ENCODE measurements at places on chromosomes 7 and 10.

- no peak for DNase-seq
Measured at GRCh38 chr7:134699021-134699818, 52.6 kb downstream of the BPGM start.

DNA sequence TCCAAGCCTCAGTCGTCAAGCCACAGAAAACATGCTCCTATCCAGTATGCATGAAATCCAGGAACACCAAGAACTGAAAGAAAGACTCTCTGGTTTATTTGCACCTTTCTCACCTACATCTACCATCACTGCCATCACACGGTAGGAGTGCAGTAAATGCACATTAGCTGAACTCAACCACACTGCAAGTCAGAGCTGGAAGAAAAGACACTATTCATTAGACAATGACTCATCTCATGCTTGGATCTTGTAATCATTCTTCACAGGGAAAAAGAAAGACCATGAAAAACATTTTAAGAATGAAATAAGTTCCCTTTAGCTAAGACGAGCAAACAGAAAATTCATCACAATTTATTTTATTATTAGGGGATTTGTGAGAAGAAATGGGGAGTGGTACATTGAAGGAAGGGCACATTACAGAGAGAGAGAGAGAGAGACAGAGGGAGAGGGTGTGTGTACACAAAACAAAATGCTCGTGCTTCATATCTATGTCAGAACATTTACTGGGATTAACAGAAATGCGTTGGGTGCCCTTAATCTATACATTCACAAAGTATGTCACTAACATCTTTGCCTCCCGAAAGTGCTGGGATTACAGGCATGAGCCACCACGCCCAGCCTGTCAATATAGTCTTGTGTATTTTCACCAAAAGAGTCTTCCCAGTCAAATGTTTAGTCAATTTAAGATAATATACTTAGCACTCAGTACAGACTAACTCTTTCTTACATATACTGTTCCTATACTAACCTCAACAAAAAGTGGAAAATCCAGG is 324.9 kb downstream of the PARD3 start:
- peak; percentile 29 for DNase-seq

GRCh38 chr10:89238956-89239644 is 12.5 kb downstream of the LIPA start:
- DNase-seq, result no peak

DNA sequence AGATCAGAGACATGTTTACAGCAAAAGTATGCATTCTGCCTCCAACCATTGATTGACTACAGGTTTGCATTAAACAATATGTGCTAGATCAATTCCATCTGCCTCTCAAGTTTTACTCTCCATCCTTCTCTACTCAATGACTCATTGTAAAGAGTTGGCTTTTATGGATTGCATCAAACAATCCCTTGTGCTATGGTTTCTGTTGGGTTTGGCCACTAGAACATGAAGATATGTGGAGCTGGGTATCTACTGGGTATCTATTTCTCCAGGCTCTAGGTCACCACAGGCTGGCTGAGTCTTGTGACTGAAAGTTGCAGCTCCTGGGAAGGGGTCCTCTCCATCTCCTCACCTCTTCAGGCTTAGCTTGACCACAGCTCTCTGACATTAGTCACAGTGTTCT is 204.7 kb downstream of the DGKI start:
- peak; percentile 26 for DNase-seq

GRCh38 chr10:27688276-27688675 is 57.3 kb downstream of the MKX start:
- DNase-seq, result no peak

- no peak for DNase-seq
Measured at GRCh38 chr10:80436446-80437098, 17.5 kb upstream of the TSPAN14 start.

- DNase-seq, result no peak
Measured at GRCh38 chr10:3666525-3667302, 118.3 kb downstream of the KLF6 start.

DNA sequence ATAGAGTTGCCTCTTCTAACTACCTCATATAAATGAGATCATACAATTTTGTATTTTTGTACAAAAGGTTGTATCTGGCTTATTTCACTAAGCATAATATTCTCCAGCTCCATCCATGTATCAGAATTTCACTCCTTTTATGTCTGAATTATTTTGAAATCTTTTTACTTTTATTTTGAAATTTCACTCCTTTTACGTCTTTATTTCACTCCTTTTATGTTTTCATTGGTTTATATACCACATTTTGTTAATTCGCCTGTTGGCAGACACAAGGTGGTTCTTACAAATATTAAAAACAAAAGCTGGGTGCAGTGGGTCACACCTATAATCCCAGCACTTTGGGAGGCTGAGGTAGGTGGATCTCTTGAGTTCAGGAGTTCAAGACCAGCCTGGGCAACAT is 5.8 kb downstream of the EZH2 start:
- no peak for DNase-seq

- DNase-seq, result no peak
Measured at GRCh38 chr10:45456233-45456632, 82.2 kb downstream of the ALOX5 start.

- DNase-seq, result no peak
Measured at GRCh38 chr7:140475747-140476333, 3.5 kb downstream of the MKRN1 start.

- no peak for DNase-seq
Measured at GRCh38 chr10:103746598-103746997, 108.8 kb downstream of the SH3PXD2A start.

- peak; percentile 64 for DNase-seq
Measured at GRCh38 chr7:116354171-116354545, 143.8 kb downstream of the TES start.

- no peak for DNase-seq
Measured at GRCh38 chr7:26103596-26103995, 48.4 kb upstream of the NFE2L3 start.

GRCh38 chr10:23001901-23002516 is 74.2 kb downstream of the ARMC3 start:
- DNase-seq, result no peak

- DNase-seq, result peak; percentile 74
Measured at GRCh38 chr10:13526948-13527863, 1.6 kb downstream of the BEND7 start.

- no peak for DNase-seq
Measured at GRCh38 chr10:23099816-23100215, 4.4 kb downstream of the MSRB2 start.

- DNase-seq, result peak; percentile 34
Measured at GRCh38 chr10:120426306-120426705, 30.7 kb upstream of the PLPP4 start.

- no peak for DNase-seq
Measured at GRCh38 chr10:48556065-48556464, 48.8 kb downstream of the ARHGAP22 start.

- DNase-seq, result no peak
Measured at GRCh38 chr10:96357038-96357620, 1.7 kb downstream of the OPALIN start.

GRCh38 chr7:150737265-150738055 is at the start of gene GIMAP5:
Gene GIMAP5 (plus strand): TSS chr7:150737418. CDS start chr7:150740885, 3,467 bp downstream.
- no peak for DNase-seq

GRCh38 chr10:102837230-102837721 is at the start of gene CYP17A1:
Gene CYP17A1 (minus strand): TSS chr10:102837413. CDS start chr10:102837361, 52 bp downstream.
- DNase-seq, result no peak

GRCh38 chr7:43076189-43076605 is 36.2 kb upstream of the HECW1 start:
- DNase-seq, result no peak

DNA sequence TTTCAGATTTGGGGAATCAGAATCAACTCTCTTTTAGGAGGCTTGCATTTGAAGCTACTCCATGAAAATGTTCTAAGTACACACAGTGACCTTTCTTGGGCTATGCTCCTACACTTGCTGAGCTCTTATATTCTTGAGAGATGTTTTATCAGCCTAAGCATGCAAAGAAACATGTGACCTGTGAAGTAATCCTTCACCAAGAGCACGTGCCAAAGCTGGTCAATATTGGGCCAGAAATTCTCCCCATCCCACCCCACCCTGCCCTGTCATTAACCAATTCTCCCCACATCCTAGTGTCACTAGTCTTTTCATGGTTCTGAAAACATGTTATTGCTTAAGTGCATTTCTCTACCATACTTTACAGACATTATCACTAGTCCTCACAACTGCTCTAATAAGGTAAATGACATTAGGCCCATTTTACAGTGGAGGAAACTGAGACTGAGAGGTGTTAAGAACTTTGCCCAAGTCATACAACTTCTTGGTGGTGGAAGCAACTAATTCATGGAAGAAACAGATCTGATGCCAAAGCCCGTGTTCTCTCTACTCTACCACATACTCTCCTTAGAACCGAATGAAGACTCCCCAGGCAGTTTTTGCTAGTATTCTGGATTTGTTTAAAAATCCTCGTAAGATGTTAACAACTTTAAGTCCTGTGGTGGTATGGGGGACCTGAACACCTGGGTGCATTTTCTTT is 200.6 kb downstream of the PTEN start:
- no peak for DNase-seq

- no peak for DNase-seq
Measured at GRCh38 chr10:77873536-77874380, 52.8 kb downstream of the DLG5 start.

DNA sequence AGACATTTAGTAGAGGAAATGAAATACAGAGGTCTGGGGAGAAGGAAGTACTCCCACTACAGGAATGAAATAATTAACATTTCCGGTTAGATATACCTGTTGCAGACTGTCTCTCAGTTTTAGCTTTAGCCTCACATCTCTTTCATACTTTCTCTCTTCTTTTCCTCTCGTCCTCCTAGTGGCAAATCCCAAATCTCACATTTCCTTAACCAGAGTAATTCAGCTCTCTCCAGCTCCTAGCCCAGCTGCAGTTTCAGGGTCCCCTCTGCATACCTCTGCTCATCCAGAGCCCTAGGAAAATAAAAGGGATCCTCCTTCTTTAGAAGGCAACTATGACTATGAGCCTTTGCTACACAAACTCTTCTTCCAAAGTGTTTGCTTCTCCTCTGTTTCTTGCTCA is 643.2 kb downstream of the PHTF2 start:
- DNase-seq, result no peak

DNA sequence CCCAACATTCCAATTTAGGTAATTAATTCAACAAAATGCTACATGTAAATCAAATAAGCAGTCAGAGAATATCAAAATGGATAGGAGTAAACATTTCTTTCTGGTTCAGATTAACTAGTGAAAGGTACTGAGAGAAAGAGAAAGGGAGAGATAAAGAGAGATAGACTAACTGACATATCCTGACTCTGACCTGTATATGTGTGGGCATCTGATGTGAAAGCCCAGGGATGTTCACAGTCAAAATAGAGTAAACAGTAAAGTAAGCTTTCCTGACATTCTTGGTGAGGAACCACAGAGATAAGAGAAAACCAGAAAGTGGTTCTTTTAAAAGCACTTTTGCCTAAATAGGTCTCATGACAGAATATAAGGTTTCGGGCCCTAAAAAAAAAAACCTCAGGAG is 37.5 kb upstream of the ANK3 start:
- DNase-seq, result no peak

GRCh38 chr7:159209429-159209828 is 64.8 kb upstream of the VIPR2 start:
- DNase-seq, result no peak

DNA sequence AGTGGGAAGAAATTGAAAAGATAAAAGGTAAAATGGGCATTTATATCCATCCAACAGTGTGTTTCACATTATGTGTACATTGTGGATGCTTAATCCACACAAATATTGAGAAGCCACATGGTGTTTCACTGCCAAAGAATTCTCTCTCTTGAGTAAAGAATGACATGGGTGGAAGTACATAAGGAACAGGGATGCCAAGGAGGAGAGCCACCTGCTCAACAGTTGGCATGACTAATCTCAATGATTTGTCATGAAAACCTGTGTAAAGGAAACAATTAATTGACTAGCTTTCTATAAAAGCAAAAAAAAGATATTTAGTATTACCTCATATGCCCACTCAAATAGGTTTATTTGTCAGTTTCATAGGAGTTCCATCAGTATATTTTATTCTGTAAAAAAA is 43.1 kb downstream of the MAGI2 start:
- DNase-seq, result no peak

DNA sequence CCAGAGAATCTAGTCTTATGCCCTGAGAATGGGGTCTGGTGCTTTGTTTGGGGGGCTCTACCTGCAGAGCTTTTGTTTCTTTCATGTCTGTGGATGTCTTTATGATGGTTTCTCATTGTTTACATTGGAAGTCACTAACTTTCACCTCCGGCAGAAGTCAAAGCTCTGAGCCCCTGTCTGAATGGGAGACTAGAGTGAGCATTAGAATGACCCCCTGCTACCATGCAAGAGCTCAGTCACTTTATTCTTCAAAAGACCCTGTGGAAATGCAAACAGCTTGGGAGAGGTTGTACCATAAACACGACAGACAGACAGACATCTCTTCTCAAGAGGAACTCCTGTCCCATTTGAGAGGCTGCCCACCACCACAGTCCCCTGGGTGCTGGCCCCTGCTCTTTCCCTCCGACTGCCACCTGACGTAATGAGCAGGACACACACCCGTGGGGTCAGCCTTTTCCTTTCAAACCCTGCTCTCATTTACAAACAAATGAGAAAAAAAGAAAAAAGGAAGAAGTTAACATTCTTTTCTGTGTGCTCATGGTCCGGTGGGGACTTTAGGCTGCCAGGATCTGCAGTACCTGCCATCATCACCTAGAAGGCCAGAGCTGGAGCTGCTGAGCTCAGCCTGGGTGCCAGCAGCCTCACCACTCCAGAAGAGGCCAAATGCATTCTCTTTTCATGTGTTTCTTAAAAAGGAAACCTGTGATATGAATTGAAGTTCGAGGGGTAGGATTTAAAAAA is 91.6 kb downstream of the FZD1 start:
- no peak for DNase-seq

- no peak for DNase-seq
Measured at GRCh38 chr7:110607050-110607857, 483.7 kb upstream of the LRRN3 start.

- no peak for DNase-seq
Measured at GRCh38 chr10:90723416-90724068, 134.3 kb downstream of the HTR7 start.

DNA sequence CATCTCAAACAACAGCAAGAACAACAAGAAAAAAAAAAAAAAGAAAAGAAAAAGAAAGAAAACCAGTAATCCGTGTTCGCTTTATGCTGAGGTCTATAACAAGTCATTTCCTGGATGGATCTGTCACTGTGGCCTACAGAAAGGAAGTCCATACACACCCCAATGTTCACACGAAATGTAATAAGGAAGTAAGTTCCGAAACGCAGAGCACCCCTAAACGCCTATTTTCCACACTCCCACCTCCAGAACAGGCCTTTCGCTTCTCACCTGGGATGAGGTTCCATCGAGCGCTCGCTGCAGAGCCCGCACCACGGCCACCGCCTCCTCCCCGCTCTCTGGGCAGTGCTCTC is 735 bp downstream of the ZNF394 start:
- DNase-seq, result no peak

GRCh38 chr10:82438277-82438676 is 563.3 kb downstream of the NRG3 start:
- no peak for DNase-seq

GRCh38 chr10:86353506-86354485 is 12.8 kb downstream of the GRID1 start:
- no peak for DNase-seq

GRCh38 chr7:74003621-74004020 is 24.4 kb upstream of the ELN start:
- no peak for DNase-seq

Measured in GM04503 (cell line).